Activated CD4-positive, alpha-beta T cell treated with anti-CD3 and anti-CD28 coated beads, Interleukin-2, amount 10 ng/mL, durations not matched to agents 7 days and 5 days (primary cell): ENCODE measurements at places on chromosomes 4 and X. TPM values are rescaled to one million over a fixed set of nuclear protein-coding genes. Genes with fewer than 3 reads are reported as not detected.

ATP10D gene
- total RNA-seq, result 4.1 TPM

TET2 gene
- 22.6 TPM for total RNA-seq

LUZP4 gene
- not detected for total RNA-seq

SSX2B gene
- not detected for total RNA-seq

DNA sequence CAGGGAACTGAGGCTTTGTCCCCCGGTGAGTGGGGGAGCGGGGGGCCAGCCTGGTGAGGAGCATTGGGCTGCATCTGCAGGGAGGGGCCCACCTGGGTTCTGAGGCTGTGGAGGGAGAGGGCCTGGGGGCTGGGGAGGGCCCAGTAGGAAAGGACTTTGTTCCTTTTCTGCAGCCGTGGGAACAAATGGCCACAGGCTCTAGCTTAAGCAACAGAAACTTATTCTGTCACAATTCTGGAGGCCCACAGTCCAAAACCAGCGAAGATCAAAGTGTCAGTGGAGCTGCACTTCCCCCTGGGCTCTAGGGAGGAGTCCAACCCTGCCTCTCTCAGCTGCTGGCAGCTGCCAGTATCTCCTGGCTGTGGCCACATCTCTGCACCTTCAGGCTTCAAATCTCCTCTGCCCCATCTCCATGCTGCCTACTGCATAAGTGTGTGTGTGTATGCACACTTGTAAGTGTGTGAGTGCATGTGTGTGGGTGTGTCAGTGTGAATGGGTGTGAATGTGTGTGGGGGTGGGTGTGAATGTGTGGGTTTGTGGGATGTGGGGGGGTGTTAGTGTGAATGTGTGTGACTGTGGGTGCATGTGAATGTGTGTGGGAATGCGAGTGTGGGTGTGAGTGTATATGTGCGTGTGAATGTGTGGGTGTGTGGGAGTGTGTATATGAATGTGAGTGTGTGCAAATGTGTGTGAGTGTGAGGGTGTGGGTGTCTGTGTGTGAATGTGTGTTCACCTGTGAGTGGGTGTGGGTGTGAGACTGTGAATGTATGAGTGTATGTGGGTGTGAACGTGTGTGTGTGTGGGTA is 204.5 kb upstream of the PSAPL1 start:
- no peak for DNase-seq
